ENCODE measurements at places on chromosomes 1 and 21. TPM values are rescaled to one million over a fixed set of nuclear protein-coding genes. Genes with fewer than 3 reads are reported as not detected.

DNA sequence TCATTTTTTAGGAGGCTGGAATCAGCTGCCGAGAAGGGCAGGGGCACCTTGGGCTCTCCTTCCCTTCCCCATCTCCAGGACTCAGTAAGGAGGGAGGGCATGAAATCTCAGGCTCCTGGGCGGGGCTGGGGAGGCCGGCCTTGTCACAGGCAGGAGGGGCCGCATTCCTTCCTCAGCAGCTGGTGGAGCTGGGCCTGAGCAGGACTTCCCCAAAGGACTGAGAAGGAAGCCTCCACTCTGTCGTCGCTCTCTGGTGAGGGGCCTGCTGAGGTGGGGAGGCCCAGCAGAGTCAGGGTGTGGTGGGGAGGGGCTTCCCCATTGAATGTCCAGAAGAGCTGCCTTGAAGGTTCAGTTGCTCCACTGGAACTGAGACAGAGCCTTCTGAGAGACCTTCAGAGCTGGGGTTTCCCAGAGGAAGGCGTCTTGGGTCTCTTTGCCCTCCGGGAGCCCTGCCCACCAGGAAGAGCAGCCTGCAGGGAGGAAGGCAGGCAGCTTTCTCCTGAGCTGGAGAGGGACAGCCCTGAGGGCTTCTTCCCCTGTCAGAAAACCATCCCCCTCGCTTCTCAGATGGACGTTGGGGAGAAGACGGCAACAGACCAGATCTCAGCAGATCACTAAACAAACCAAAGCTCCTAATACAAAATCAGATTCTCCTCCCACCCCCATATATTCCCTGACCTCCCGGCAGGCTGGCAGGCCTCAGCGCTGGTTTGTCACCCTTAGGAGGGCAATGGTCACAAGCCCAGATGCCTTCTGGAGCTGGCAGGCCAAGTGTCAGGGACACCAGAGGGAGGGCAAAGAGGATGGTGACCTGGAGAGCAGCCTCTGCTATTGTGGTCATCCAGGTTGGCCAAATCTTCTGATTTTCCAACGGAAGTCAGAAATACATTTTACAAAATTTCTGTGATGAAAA, 10.7 kb downstream of the KCNA10 start:
- DNase-seq: peak; percentile 76

- no peak for DNase-seq
Observed at GRCh38 chr21:41932191-41932575, 21.6 kb downstream of the C2CD2 start.

Gene SNRNP40
- polyA plus RNA-seq: 18.3 TPM

- no peak for DNase-seq
Observed at GRCh38 chr1:8397511-8397910, 79.6 kb downstream of the SLC45A1 start.

Gene PLEKHG5
- polyA plus RNA-seq: 7.2 TPM

Gene TRIM58
- 0.11 TPM for polyA plus RNA-seq

GRCh38 chr1:12432897-12433296, 185.1 kb downstream of the DHRS3 start:
- DNase-seq: no peak

DNA sequence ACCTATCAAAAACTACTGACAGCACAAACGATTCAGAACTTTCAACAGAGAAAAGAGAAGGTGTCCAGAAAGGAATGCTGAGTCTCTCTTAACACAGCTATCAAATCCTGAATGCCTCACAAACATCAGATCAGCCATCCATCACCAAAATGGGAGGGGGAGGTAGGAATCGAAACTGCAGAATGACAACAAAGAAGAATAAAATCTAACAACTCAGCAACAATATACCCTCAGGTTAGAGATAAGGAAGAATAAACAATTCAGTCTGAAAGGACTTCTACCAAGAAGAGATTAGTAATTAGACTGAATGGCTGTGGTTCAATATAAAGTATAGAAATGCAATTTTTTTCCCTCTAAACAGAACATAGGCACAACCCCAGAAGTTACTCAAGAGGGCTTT, 94.4 kb downstream of the RERE start:
- DNase-seq: no peak

- no peak for DNase-seq
Observed at GRCh38 chr1:206839857-206840256, 25.6 kb upstream of the IL20 start.

Gene OR10R2
- polyA plus RNA-seq: not detected

DNA sequence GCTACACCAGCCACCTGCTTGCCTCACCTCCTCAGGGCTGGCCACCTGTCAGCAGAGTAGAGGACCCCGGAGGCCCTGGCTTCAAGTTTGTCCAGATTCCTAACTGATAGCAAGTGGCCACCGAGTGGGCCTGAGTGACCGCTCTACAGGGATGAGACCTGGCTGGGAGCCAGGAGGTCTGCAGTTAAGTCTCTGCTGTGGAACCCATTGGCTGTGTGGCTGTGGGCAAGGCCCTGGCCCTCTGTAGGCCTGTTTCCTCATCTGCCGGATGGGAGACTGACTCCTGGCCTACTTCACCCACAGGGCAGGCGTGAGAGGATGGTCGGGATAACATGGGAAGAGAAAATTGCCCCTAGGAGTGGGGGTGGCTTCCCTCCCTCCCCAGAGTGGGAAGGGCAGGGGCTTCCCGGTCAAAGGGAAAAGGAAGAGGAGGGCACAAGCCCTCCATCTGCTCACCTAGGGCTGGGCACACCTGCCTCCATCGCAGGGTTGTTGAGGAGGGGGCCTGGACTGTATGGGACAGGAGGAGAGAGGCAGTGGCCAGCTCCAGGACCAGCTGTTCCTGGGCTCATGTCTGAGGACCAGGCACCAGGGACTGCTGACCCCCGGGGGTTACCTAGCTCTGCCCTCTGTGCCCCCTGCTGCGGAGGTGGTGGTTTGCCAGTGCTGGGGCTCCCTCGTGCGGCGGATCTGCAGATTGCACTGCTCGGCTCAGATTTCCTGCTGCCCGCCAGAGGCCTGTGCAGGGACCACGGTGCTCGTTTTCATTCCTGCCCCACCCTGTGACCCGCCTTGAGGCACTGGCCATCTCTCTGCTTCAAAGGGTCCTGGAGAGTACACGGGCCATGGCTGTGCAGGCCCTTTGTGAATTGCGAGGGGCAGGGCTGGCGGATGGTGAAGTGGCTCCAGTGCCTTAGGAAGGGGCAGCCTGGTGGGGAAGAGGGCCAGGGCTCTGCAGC, 9.1 kb upstream of the MTFR1L start:
- DNase-seq: peak; percentile 61

Gene SPRR2E
- not detected for polyA plus RNA-seq
